ENCODE measurements at places on chromosomes 3 and 15.

- DNase-seq = no peak
Observed at GRCh38 chr3:106130384-106131198, 261.8 kb upstream of the CBLB start.

GRCh38 chr3:10771486-10772270 is 44.4 kb upstream of the SLC6A11 start:
- no peak for DNase-seq

DNA sequence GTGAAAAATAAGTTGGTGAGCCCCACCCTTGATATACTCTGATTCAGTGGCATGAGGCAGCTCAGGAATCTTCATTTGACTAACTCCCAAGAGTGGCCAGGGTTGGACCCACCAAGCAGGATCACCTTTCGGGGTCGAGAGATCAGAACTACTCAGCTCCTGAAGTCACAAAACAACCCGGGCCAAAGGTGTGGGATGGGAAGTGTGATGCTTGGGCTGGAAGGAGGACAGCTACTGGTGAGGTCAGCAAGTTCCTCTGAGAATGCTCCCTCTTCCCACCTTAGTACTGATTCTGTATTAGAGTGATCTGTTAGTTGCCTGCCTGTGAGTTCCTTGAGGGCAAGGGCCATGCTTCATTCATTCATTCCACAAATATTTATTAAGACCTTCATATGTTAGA is 15.1 kb downstream of the ESYT3 start:
- DNase-seq = no peak

- DNase-seq = no peak
Observed at GRCh38 chr3:4776980-4777581, 202.2 kb upstream of the BHLHE40 start.

GRCh38 chr3:165185707-165186327 is 10.4 kb downstream of the SLITRK3 start:
- DNase-seq = no peak

GRCh38 chr3:19595884-19596283 is 338.1 kb downstream of the EFHB start:
- no peak for DNase-seq

- DNase-seq = no peak
Observed at GRCh38 chr15:60886680-60887079, 342.4 kb downstream of the RORA start.

GRCh38 chr3:13176445-13176844 is 103.2 kb upstream of the IQSEC1 start:
- DNase-seq = no peak

DNA sequence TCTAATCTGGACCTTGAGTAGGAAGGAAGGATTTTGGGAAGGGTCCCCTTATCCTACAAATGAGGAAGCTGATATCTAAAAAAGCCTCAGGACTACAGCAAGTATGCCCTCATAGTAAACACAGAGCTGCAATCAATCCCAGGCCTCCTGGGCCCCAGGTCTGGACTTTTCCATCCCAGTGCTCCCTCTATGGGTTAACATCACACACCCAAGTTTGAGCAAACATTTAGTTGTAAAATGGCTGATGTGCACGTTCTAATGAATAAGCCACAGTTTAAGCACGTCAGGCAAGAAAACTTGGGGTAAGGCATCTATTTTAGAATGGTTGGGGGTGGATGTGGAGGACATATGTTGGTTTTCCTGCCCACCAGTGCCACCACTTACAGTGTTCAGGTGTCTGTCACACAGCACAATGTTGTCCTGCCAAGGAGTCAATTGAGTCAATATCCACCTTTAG is 44.3 kb upstream of the UBE2E1 start:
- DNase-seq = no peak

DNA sequence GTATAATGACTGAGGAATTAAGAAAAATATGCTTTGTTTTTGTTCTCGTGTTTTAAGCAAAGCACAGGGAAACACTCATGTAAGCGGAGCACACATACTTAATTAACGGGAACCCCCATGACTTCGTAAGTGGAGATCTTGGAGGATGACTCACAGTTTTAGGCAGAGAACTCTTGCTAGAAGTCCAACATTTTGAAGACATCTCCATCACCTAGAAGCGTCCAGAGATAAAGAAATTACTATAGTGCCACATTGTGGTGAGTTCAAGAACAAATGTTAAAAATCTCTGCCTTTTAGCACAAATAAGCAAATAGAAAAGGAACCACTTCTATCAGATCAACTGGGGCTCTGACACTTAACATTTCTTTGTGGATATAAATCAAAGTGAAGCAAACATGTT is 194.1 kb upstream of the ARHGEF26 start:
- DNase-seq = no peak

DNA sequence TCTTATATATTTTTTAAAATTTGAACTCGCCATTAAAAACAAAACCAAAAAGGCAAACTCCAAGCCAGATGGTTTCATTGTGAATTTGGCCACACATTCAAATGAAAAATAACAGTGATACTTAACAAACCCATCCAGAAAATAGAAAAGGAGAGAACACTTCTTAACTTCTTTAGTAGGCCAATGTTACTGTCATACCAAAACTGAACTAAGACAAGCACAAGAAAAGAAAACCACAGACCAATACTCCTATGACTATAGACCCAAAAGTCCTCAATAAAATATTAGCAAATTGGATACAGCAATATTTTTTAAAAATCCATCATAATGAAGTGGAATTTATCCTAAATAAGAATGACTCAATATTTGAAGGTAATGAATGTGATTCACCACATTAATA is 73.5 kb upstream of the ALDH1A3 start:
- DNase-seq = no peak

- DNase-seq = no peak
Observed at GRCh38 chr15:34847598-34847997, 52.2 kb upstream of the ACTC1 start.

- DNase-seq = no peak
Observed at GRCh38 chr3:59559721-59560435, 510.1 kb upstream of the CFAP20DC start.

DNA sequence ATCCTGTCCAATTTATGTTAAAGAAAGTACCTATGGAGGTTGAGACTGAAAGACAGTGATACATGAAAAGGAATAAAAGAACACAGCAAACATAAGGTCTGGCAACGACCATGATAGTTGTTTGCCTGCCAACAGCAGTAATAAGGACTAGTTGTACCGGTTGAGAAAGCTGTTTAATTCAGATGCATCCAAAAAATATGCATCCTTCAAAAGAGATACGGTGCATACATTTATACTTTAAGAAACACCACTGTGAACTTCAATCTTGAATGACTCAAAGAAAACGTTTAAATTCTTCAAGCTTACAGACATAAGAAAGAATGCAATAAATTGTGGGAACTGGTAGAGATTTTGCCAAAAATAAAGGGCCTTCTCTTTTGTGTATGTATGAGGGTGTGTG is 492.1 kb downstream of the NLGN1 start:
- no peak for DNase-seq

DNA sequence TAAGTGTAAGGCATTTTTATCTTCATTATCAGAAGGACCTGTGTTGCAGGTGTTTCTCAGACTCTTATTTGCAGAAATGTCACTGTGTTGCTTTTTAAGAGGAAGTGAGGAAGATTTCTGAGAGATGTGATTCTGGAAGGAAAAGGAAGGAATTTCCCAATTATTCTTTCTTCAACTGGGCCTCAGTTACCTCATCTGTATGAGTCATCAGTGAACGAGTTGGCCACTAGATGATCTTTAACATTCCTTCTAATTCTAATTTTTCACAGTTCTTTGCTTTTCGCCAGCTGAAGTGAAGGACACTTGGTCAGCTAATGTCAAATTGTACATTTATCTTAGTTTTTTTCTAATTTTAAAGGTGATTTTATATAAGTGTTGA is 28.9 kb downstream of the CLEC3B start:
- no peak for DNase-seq

- DNase-seq = no peak
Observed at GRCh38 chr15:49900903-49901235, 218.2 kb downstream of the ATP8B4 start.

GRCh38 chr3:64908251-64908685 is 220.5 kb upstream of the ADAMTS9 start:
- DNase-seq = no peak

GRCh38 chr15:76184650-76185035 is 124.9 kb downstream of the TMEM266 start:
- no peak for DNase-seq

DNA sequence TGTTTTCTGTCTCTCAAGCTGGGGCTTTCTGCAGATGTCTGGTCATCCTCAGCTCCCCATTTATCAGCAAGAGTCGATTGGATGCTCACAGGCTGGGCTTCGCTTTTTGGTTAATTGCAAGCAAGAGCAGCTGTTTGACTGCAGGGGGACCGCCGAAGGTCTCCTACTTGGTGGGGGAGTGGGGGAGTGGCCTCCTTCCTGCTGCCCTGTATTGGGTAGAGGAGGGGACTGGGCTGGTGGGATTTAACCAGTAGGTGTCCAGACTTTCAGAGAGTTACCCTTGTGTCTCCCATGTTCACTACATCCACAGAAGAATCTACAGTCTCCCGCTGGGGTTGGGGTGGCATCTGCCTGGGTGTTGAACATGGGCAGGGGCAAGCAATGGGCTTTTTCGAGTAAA is 78.7 kb downstream of the PLXNA1 start:
- DNase-seq = no peak

GRCh38 chr3:105427332-105427731 is 60.6 kb downstream of the ALCAM start:
- no peak for DNase-seq

DNA sequence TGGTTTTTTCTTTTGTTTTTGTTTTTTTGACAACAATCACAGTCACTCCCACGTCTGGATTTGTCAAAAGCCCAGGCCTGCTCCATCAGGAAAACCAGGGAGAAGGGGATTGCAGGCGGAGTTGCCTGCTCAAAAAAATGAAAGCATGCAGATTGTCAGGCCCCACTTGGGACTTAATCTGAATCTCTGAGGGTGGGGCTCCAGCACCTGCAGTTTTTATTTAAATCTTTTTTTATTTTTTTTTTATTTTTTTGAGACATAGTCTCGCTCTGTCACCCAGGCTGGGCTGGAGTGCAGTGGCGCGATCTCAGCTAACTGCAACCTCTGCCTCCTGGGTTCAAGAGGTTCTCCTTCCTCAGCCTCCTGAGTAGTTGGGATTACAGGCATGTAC is 140.9 kb downstream of the FOXP1 start:
- no peak for DNase-seq

GRCh38 chr3:102727340-102727739 is 292.5 kb downstream of the ZPLD1 start:
- DNase-seq = no peak

- no peak for DNase-seq
Observed at GRCh38 chr15:65558336-65558735, 28.1 kb downstream of the HACD3 start.

GRCh38 chr3:33940736-33941135 is 142.3 kb downstream of the PDCD6IP start:
- DNase-seq = no peak

GRCh38 chr3:182491577-182491976 is 301.7 kb upstream of the ATP11B start:
- DNase-seq = no peak

GRCh38 chr3:126070146-126070545 is 13.8 kb downstream of the SLC41A3 start:
- no peak for DNase-seq

- no peak for DNase-seq
Observed at GRCh38 chr3:30476368-30477084, 129.9 kb upstream of the TGFBR2 start.

GRCh38 chr15:65268411-65268810 is 18.3 kb downstream of the PARP16 start:
- no peak for DNase-seq

- no peak for DNase-seq
Observed at GRCh38 chr3:139935016-139935865, at the start of gene CLSTN2. Gene CLSTN2 (plus strand): TSS chr3:139935185.

GRCh38 chr3:76107935-76108570 is 322.7 kb upstream of the ZNF717 start:
- DNase-seq = no peak

- DNase-seq = no peak
Observed at GRCh38 chr15:97502038-97502437, 458.5 kb upstream of the ARRDC4 start.

GRCh38 chr3:51397392-51397791 is 6.3 kb downstream of the RBM15B start:
- no peak for DNase-seq

DNA sequence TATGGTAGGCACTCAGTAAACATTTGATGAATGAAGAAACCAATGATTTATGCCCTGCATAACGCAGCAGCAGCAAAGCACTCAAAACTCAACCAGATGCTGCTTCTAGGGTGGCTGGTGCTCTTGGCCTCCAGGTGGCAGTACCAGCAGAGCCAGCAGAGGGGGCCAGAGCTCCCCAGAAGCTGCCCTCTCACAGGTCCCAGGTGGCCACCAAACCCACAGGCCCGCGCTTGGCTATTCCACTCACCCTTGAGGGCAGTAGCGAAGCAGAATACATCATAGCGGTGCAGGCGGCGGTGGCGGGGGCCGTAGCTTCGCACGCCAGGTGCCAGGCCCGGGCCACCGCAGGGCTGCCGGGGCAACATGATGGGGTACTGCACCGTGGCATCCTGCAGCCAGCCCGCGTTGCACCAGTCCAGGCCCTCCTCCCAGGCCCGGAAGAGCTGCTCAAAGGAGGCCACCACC is 16.6 kb downstream of the HAPLN3 start:
- no peak for DNase-seq

DNA sequence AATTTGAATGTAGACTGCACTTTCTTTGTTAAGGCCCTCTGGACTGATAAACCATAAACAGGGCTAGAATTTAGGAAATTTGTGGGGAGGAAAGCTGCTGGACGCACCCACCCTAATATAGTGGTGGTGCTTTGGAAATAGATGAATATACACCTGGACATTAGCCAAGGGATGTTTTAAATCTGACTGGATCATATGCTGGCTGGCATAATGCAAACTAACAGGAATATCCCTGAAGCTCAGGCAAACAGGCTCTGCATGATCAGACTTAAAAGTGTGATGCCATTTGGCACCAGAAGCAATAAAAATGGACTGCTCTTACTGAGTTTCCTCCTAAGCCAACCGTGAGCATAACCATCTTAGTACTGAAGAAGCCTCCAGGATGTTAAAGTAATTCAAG is 465.8 kb upstream of the ROBO1 start:
- DNase-seq = no peak

- no peak for DNase-seq
Observed at GRCh38 chr3:10459954-10460754, 45.2 kb downstream of the ATP2B2 start.

DNA sequence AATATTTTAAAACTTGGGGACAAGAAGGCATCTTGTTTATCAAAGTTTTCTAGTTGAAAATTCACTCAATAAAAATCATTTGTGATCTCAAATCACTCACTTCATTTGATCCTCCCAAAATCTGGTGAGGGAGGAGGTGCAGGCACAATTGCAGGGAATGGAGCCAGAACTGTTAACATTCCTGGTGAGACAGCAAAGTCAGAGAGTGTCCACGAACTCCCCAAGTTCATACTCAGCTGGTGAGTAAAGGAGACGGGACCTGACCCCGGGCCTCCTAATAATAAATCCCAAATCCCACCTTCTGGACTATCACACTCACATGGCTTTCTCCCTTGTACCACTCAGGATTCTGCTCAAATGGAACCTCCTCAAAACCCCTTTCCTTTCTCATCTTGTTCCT is 252.3 kb upstream of the LRTM1 start:
- no peak for DNase-seq

- no peak for DNase-seq
Observed at GRCh38 chr3:123757281-123757940, 126.7 kb downstream of the MYLK start.

- no peak for DNase-seq
Observed at GRCh38 chr3:53104762-53105161, 25.5 kb downstream of the RFT1 start.
